ENCODE measurements at places on chromosomes 16 and 17. TPM values are rescaled to one million over a fixed set of nuclear protein-coding genes. Genes with fewer than 3 reads are reported as not detected.

GRCh38 chr17:21452377-21453143, 76.4 kb downstream of the KCNJ12 start:
- peak; percentile 91 for DNase-seq

The ZNF200 gene
- polyA plus RNA-seq, result 7.7 TPM

The MGAT5B gene
- 1.1 TPM for polyA plus RNA-seq

DNA sequence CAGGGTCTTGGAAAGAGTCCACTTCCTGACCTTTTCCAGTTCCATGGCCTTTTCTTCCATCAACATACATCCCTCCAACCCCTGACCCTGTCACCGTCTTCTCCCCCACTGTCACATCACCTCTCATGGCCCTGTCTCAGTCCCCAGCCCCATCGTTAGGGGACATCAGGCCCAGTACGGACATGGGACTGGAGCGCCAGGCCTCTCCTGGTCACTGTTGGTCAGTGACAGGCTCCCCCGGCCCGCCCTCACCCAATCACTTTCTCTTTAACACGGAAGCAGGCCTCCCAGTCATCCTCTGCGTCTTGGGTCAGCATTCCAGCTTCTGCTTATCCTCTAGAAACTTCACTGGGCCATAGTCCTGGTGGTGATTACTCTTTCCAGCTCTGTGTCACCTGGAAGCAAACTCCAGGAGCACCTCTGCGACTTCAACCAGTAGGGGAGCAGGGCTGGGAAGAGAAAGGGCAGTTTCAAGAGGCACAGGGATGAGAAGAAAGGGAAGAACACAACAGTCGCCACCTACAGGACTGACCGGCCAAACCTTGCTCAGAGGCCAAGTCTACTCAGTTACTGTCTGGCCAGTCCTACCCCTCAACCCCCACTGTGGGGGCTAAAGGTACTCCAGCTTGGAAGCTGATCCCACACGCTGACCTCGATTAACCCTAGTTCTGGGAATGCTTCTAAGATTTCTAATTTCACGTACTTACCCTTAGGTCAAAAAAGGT, 15.9 kb upstream of the ICAM2 start:
- DNase-seq, result no peak

DNA sequence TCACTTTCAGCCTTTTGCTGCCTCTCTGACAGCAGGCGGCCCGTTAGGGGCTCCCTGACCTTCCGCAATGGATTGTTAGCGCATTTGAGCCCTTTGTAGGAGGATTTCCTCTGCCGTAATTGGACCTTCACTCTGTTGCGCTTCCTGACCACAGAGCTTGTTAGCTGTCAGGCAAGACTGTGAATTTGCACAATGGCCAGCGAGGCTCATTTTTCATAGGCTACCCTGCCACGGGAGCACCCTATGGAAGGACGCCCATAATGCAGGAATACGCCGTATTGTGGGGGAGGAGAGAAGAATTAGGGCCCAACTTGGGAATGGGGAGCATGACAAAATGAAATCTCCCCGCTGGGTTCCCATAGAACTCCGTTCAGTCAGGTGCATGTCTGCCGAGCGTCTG, 205.2 kb upstream of the NLRP1 start:
- DNase-seq, result no peak

DNA sequence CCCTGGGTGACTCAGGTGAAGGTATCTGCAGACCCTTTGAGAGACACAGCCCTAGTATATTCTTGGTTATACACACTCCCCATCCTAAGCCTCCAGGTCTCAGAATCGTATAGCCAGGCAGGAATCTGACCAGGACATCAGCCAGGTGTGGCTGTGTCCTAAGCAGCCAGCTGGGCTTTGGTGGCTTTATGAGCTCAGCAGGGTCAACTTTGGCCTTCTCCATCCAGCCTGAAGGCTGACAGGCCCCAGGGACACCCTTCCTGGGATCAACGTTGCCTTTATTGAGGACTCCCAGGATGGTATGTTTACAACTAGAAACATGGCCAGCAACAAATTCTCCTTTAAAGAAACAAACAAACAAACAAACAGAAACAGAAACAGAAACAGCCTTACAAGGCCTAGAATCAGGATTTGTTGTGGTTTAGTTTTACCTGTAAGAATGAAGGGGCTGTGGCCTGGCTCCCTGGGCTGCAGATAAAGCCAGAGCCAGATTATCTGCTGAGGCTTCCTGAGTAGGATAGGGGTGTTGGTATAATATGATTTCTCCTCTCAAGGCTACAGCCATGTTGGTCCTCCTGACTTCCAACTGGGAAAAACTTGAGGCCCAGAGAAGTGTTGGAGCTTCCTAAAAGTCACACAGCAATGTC, 8.5 kb downstream of the KIF19 start:
- no peak for DNase-seq

The SEC14L5 gene
- 0.90 TPM for polyA plus RNA-seq

DNA sequence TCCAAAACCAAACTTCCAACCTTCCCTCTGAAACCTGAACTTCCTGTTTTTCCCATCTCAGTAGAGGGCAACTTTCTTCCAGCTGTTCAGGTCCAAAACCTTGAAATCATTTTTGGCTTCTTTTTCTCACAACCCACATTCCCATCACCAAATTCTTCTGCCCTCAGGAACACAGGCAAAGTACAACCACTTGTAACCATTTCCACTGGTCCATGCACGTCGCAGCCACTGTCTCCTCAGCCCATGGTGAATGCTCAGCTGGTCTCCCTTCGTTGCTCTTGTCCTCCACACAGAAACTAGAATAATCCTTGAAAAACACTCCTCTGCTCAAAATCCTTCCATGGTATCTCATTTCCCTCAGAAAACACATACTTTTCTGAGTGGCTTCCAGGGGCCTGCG, 3.7 kb upstream of the ADAT1 start:
- no peak for DNase-seq

The MRTFB gene
- polyA plus RNA-seq, result 22.3 TPM

The OR2C1 gene
- polyA plus RNA-seq, result not detected

All from muscle of leg (tissue), 16 donors.